Vagina (tissue), 2 donors: ENCODE measurements at places on chromosomes 6 and 20. TPM values are rescaled to one million over a fixed set of nuclear protein-coding genes. Genes with fewer than 3 reads are reported as not detected.

Gene ECT2L
- total RNA-seq, result not detected

Gene RTN4IP1
- total RNA-seq, result 2.9 TPM

Gene CST5
- total RNA-seq, result not detected

Gene MPIG6B
- not detected for total RNA-seq

Gene NDUFAF5
- 11.3 TPM for total RNA-seq

- no peak for DNase-seq
These were observed 9.5 kb downstream of the MBOAT1 start for GRCh38 chr6:20202699-20203302.

GRCh38 chr6:114955363-114955762 lies 612.5 kb upstream of the HS3ST5 start:
- no peak for DNase-seq

DNA sequence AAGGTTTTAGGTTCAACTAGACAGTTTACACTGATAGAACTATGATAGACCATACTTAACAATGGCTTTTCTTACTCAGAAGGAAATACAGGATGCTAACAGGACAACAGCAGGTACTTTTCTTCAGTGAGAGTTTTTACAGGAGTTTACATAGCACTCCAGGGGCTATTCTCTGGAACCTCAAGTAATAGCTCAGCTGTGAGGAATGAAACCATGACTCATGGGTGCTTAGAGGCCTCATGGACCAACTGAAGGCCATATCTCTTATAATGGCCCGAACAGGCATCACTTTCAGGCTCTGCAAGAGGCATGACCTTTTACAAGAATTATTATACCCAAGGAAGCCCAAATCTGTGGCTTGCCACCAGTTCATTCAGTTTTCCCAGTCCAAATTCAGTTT lies 31.8 kb downstream of the TREML1 start:
- no peak for DNase-seq

DNA sequence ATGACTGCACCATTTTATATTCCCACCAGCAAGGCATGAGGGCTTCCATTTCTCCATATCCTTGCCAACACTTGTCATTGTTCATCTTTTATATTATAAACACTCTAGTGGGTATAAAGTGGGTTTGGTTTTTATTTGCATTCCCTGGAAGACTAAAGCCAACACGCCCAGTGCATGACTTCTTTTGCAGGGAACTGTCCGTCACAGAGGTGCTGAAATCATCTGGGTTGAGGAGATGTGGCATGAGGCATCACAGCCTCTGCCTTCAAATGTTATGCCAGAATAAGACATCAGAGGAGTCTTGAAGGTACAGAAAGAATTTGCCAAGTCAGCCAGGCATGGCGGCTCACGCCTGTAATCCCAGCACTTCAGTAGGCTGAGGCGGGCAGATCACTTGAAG lies 29.9 kb upstream of the FAM210B start:
- no peak for DNase-seq

DNA sequence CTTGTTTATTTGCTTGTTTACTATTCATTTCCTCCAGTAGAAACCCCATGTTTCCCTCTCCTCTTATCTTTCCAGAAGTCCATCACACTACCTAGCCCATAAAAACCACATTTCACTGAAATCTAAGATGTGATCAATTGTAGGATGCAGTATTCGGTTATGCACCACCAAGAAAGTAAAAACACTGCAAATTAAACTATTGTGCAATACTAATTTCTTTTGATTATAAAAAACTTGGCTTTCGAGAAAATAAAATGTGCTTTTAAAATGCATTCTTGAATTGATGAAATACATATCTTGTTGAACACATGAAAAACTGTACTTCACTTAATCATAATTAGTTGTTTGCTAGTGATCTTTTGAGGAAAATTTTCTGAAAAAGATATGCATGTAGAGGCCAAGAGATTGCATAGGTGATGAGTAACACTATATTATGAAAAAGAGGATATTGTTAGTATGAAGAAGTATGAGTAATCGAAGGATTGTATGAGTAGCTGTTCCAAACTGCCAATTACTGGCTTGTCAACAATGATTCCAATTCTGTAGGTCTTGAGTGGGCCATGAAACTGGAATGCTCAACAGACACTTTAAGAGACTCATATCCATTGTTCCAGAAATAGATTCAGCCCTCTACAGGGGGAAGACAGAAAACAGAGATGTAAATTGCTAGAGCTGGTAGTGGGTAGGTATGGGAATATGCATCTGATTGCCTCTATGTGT lies 79.7 kb downstream of the RNF217 start:
- DNase-seq, result no peak
